GM12892 (cell line): ENCODE measurements at places on chromosomes 5 and 9.

- no peak for DNase-seq
Measured at GRCh38 chr5:160029004-160029403, 20.1 kb downstream of the TTC1 start.

DNA sequence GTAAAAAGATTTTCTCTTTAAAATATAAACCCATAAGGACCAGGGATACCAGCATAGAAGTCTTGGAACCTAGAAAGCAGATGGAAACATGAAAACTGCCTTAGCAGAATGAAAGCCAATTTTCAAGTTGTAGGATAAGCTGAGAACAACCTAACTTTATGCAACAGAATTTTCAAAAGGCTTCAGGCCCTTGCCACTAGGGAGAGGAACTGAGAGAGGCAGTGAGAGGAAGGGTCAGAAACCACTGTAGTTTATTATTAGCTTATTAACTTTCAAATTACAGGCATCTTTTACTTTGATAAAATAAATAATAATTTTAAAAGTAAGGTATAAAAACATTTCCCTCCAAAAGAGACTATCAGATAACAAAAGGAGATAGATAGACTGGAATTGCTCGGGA, 33.4 kb downstream of the FAM81B start:
- no peak for DNase-seq

DNA sequence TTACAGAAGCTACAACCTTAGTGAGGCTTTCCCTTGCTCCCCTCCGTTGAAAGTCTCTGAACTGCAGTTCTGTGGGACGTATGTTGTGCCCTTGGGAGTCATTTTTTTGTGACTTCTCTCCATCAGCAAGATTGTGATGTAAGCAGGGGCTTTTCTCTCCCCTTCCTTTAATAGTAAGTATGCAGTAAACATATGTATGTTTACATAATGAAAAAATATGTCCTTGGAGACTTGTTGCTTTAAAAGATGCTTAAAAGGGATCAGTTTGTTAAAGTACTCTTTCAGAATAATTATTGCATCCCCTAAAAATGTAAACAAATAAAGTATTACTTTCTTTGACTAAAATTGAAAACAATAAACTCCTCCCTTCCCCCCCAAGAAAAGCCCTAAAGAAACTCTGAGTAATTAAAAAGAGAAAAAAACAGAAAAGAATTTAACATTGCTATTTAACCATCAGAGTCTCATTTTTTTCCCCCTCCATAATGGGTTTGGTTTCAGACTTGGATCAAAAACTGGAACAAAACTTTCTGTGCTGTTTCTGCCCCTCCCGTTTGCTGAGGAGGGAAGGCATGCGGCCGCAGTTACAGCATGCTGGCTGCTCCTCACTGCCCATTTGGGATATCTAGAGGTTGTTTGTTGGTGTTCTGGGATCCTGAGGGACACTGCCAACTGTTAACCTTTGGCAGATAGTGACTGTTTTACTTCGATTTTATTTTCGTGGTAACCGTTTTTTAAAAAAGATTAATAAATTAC, 40.2 kb downstream of the TRIO start:
- no peak for DNase-seq

DNA sequence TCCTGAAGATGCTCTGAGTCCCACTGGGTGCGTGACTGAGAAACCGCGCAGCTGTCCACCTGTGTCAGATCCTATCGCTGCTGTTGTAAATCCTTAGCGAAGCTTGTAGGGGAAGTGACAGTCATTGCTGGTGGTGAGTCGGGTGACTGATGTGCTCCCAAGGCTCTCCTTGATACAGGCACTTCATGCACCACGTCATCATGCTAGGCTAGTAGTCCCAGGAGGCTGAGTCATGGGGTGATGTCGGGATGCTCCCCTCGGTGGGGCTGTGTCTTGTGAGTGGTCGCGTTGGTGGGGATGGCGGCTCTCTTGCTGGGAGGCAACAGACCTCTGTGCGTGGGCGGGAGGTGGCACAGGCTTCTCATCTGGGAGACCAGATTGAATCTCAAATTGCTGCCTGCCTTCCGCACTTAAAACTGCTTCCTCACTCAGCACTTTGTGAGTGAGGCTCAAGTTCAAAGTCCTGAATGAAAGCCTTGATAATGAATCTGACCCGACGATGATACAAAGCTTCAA, 84.7 kb downstream of the CSNK1A1 start:
- no peak for DNase-seq
